ENCODE measurements at places on chromosomes 16 and 17.

- no peak for DNase-seq
Observed at GRCh38 chr17:67528751-67529436, 151.8 kb downstream of the PITPNC1 start.

- DNase-seq = peak; percentile 71
Observed at GRCh38 chr17:40531051-40531991, 29.9 kb upstream of the TNS4 start.

DNA sequence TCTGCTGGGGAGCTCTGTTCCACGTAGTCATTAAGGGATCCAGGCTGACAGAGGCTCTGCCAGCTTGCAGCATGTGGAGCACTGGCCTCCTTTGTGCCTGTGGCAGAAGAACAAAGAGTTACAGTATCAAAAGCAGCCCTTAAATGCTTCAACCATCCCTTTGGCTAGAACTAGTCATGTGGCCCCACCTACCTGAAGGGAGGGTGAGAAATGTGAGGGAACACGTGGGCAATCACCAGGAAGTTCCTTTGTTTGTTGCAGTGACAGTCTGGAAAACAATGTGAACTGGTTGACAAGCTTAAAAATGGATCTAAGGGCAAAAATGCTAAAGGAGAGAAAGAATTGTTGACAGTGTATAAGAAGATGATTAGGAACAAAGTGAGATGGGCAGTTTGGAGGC lies 290.4 kb upstream of the HSBP1 start:
- no peak for DNase-seq

DNA sequence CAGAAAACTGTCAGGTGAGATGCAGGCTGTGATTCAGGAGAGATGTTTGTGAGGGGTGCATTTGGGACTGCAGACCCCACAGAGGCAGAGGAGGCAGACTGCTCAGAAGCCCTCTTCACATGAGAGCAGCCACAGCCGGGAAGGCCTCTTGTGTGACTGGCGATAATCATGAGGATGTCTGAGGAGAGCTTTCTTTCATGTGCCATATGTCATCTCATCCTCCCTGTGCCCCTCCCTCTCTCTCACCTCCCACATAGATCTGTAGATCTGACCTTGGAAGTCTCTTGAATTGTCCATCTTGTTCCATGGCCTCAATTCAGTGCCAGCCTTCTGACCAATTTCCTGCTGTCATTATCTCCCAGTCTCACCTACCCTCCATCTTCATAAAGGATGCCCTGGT lies 50.5 kb downstream of the EPN2 start:
- no peak for DNase-seq

DNA sequence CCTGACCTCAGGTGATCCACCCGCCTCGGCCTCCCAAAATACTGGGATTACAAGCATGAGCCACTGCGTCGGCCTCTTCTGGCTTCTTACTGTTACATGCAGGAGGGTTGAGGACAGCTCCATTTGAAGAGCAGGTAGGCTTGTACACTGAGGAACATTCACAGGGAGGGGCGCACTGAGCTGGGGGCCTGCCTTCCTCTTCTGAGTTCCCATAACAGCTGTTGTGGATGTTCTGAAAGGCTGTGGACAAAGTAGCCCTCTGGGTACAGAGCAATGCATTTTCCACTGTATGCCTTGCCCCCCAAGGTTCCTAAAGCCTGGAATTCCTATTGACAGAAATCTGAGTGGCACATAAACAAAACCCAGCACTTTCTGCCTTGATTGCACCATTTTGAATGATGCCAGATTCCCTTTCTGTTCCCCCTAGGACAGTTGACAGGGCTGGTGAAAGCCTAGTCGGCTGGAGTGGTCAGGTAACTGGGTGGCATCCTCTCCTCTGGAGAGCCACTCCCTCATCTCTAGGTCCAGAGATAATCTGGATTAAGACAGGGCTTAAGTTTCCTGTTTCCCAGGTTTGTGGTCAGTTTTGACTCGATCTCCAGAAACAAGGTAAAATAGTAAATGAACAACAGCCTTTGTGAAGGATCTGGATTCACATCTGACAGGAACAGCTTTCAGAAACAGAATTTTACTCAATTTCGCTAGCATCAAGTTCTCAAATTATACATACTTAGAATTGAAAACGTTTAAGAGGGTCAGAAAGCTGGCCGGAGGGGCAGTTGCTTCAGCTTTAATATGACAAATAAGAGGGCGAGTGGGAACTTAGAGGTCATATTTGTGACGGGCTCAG lies 1.3 kb upstream of the CDK5R1 start:
- no peak for DNase-seq

DNA sequence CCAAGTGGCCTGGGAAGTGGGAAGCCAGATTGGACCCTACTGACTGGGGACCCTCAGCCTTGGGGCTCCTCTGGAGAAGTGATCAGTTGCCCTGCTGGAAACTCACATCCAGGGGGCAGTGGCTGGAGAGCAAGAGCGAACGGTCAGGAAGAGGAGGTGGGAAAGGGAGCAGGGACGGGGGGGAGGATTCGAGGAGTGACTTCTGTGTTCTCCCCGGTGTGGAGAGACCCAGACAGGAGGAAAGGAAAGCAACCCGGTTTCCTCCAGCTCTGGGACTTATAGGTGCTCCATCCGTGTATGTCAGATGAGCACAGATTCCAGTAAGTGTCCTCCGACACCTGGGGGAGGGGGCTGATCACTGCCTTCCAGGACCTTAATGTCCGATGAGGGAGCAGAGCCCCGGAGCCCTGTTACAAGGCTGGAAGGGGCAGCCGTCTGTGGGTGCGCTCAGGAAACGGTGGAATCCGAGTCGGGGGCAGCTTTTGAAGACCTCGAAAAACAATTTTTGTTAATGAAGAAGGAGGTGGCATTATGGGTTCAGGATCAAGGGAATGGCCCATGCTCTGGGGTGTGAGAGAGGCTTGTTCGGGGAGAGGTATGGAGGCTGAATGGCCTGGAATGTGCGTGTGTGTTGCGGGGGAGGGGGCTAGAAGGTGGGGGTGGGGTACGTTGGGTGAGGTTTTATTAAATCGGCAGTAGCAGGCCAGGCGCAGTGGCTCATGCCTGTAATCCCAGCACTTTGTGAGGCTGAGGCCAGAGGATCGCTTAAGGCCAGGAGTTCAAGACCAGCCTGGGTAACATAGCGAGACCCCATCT lies 34.8 kb upstream of the NDRG4 start:
- no peak for DNase-seq

- peak; percentile 52 for DNase-seq
Observed at GRCh38 chr17:43338886-43339516, 59.8 kb upstream of the ARL4D start.

DNA sequence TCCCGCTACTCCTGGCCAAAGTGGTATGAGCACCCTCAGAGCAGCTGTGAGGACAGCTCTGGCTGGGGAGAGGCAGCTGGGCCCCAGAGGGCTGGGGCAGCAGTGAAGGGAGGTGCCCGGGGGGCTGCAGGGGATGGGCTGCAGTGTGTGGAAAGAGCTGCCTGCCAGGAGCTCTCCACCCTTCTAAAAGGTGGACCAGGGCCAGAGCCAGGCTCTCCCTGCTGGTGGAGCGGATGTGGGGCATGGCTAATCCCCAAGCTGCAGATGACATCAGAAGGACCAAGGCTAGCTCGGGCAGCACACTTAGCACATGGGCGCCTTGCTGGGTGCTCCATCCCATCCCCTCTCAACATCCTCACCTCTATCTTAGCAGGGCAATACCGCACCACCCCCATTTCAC lies 103.1 kb downstream of the SDK2 start:
- no peak for DNase-seq

DNA sequence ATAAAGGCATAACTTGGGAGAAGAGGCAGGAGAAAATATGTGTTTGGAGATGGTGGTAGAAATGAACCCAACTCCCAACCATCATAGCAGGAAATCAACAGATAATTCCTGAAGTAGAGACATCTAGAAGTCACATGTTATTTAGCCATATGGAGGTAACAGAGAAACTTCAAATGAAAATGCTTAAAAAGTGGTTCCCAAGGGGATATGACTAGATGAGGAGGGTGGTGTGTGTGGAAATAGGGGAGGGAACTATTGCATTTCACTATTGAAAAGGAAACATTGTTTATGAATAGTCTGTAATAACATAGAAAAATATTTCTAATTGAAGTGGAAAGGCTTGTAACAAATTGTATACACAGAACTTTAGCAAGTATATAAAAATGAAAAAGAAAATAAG lies 412.0 kb downstream of the SHISA9 start:
- no peak for DNase-seq

DNA sequence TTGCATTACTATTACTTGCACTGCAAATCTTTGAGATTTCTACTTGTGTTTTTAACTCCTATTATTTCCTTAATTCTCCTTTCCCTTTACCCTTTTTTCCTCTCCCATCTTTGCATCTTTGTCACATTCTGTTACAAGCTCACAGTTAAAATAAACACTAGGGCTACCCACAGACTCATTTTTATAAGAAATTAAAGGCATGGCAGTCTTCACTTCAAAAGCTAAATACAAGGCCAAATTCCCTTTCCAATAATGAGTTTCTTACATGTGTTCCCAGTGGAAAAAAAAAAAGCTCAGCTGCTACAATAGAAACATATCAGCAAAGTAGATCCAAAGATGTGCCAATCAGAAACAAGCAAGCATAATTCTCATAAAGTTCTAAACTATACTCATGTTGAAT lies 3.7 kb upstream of the BRIP1 start:
- DNase-seq = no peak

DNA sequence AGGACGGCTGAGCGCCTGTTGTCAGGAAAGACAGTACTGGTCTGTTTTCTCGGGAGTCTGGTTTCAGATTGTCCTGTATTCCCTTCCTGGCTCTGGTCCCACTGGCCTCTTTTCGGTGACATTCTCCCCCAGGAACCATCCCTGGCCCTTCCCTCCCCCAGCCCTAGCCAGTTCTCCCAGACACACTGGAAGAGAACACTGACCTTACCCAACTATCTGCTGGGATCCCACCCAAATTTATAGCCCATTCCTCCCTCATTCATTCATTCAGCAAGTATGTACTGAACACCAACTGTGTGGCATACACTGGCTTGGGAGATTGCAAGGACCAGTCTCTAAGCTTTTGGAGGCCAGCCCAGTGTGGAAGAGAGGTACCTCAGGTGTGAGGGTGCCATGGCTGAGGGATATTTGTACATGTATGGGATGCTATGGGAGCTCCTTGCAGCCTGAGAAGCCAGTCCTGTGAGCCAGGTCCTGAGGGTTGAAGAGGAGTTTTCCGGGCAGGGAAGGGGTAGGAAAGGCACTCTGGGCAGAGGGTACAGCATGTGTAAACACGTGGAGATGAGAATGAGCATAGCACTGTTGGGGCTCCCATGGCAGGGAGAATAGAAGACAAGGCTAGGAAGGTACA lies 5.2 kb downstream of the RND2 start:
- DNase-seq = no peak

DNA sequence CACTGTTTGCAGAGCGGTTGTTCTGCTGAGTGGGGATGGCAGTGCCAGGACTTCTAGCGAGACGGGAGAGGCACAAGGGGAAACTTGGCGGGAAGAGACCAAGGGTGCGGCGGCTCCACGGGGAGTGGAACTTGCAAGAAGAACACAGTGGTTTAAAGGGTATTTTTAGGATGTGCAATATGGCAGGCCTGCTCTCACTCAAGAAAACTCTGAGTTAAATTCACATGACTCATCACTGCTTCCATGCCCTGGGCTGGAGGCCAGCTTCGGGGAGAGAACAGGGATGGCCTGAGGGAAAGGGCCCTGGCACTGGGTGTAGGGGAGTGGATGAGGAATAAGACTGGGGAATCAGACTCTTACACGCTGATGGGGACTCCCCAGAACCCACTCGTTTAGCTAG lies 13.3 kb upstream of the CD300LD start:
- no peak for DNase-seq

DNA sequence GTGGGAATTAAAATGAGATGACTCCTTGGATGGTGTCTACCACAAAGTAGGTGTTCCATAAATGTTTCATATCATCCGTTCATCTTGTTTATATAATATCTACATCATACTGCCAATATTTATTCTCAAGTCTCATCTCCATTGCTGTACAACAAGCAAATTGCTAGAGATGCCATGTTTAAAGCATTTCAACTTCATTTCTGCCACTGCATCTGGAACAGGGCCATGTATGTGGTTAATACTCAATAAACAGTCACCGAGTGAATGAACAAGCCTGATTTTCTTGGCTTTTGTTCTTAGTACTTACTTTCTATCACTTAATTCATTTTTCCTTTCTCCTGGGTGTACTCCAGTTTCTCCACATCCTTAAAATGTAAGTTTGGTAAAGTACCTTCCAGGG lies 107.6 kb downstream of the KCNJ2 start:
- no peak for DNase-seq

All from naive B cell (primary cell).